HL-60 (cell line): ENCODE measurements at places on chromosomes 7 and 10.
A peak's percentile ranks its signal among the peaks of the same experiment; 100 is the strongest.

GRCh38 chr10:3054183-3054850, 13.0 kb upstream of the PFKP start:
- DNase-seq, result no peak

DNA sequence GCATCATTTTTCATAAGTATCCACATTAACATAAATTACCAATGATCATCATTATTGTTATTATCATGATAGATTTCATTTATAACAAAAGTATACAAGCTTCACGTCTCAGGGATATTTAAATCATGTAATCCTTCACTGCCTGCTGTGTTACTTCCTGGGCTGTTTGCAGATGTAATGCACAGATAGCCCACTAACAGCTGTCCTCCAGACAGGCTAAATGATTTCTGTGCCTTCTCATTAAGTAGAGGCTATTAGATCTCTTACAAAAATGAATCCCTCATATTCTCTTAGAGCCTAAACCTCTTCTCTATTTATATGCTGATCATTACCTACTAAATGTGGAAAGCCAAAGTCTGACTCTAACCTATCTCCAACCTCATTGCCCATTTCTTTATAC, 9.3 kb downstream of the PCLO start:
- no peak for DNase-seq

- peak; percentile 66 for DNase-seq
Observed at GRCh38 chr10:96840841-96841518, 8.9 kb downstream of the LCOR start.

GRCh38 chr7:28144266-28144665, 36.3 kb downstream of the JAZF1 start:
- no peak for DNase-seq

- no peak for DNase-seq
Observed at GRCh38 chr7:30925913-30926312, 14.3 kb downstream of the AQP1 start.

DNA sequence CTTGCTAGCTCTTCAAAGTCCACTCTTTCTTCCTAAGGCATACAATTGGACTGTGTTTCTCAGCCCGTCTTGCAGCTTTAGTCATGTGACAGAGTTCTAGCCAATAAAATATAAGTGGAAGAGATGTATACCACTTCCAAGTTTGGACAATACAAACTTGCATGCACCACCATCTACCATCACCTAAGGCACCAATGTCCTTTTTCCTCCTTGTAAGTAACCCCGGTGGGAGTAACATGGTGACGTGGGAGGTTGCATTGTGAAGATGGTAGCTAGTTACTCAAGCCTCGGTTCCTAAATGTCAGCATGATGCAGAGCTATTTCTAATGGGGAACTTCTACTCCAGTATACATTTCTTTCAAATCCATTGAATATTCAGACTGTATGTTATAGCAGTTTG, 5.3 kb upstream of the CACNB2 start:
- DNase-seq, result no peak

DNA sequence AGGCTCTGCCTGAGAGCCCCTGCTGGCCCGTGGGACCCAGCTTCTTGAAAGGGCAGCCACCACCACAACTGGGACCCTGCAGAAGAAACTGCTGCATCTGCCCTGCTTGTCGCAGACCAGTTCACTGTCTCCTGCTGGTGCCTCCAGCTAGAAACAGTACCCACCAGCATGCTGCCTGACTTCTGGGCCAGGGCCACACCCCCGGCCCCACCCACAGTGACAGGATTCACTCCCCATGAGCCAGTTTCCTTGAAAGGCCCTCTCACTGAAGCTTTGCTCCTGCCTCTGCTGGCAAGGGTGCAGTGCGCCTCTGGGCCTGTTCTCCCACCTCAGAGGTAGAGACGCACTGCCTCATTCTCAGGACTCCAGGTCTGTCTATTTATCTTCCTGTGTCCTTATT, 32.4 kb downstream of the ANXA11 start:
- DNase-seq, result no peak

DNA sequence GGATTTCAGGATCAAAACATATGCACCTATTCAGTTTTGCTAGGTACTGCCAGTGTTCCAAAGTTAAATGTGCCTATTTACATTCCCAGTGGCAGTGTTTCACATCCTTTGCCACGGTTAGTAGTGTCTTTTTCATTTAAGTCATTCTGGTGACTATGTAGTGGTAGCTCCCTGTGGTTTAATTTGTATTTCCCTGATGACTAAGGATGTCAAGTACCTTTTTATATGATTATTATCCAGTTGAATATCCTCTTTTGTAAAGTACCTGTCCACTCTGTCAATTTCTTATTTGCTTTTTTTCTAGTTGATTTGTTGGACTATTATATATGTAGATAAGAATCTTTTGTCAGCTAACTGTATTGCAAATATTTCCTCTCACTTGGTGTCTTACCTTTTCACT, 45.1 kb downstream of the TMEM60 start:
- no peak for DNase-seq

DNA sequence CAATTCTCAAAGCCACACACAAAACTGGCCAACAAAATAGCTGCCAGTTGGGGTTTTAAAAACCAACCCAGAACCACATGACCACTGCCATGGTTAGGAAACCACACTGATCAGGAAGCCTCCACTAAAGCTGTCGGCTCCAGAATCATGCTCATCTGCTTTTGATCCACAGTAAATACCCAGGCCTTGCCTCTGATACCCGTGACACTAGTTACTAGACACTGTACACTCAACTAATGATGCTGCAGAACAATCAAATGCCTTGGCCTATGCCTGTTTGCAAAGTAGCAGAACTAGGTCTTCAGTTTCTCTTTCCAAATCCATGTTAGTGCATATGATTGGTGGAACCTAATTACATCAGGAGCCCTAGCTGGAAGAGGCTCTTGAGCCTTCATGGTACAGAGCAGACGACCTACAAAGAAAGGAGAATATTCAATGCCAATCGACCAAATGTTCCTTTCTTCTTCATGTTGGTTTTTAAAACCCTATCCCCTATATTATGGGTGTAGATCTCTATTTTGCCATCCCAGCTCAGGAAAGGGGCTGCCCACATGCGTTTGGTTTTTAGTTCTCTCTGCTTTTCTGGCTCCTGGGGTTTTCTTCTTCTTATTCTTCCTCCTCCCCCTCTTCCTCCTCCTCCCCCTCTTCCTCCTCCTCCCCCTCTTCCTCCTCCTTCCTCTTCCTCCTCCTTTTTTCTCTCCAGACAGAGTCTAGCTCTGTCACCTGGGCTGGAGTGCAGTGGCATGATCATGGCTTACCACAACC, 76.6 kb downstream of the CNNM2 start:
- peak; percentile 39 for DNase-seq

DNA sequence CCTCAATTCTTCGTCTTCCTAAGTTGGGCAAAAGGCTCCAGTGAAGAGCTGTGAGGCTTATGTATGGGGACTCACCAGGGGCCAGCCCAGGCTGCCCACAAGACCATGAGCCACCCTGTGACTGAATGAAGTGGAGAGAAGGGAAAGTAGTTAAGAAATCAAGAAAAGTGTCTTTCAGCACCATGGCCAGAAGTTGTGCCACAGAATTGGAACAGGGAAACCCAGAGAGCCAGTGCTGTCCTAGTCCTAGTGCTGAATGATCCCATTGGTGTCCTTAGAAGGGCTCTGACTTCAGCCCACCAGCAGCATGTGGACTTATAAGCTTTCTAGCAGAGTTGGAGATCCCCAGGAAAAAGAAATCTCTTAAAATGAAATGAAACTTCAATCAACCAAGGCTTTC, 37.0 kb upstream of the CCSER2 start:
- DNase-seq, result no peak

DNA sequence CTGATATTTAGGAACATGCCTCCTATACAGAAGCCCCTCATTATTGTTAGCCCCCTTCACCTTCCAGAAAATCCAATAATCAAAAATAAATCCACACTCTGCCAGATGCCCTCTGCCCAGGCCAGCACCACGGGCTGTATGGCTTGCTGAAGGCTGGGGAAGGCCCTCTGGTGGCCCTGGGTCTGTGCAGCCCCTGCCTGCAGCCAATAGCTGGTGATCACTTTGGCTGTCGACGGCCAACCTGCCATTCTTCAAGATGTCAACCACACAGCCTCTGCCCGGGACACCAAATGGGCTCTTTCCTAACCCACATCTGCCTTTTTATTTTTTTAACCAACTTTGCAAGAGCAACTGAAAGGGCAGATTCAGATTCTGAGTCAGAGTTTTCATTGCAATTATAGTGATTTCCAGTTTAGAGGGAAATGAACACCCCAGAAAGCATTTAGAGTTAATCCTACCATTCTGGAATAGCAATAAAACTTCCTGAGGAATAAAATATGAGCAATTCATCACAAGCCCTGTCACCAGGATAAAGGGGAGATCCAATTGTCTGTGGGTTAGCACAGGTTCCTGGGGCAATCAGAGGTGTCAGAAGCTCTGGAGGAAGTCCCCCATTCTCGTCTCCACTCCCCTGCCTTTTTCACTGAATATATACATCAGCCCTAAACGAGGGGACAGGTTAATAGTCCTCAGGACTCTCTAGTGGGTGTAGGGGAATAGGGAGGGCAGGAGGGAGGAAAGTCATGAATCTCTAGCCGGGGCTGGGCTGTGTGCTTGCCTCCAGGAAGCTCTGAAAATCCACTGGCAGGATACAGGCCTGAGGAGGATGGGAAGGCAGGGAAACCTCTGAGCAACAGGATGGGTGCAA, 211.3 kb downstream of the GRID1 start:
- DNase-seq, result no peak

GRCh38 chr7:322111-322671, 32.2 kb downstream of the FOXL3 start:
- DNase-seq, result peak; percentile 25

DNA sequence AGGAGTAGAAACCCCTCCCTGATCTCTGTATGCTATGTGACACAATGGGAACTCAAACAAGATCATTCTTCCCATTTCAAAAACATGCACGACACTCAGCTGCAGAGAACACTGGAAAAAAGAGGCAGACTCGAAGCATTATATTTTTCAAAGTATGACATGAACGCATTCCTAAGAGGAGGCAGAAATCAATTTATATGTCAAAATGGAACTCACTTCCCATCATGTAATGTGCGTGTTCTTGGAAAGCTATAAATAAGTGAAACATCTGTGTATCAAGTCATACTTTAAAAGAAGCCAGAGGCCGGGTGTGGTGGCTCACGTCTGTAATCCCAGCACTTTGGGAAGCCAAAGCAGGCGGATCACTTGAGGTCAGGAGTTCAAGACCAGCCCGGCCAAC, 142.7 kb downstream of the ICA1 start:
- no peak for DNase-seq

DNA sequence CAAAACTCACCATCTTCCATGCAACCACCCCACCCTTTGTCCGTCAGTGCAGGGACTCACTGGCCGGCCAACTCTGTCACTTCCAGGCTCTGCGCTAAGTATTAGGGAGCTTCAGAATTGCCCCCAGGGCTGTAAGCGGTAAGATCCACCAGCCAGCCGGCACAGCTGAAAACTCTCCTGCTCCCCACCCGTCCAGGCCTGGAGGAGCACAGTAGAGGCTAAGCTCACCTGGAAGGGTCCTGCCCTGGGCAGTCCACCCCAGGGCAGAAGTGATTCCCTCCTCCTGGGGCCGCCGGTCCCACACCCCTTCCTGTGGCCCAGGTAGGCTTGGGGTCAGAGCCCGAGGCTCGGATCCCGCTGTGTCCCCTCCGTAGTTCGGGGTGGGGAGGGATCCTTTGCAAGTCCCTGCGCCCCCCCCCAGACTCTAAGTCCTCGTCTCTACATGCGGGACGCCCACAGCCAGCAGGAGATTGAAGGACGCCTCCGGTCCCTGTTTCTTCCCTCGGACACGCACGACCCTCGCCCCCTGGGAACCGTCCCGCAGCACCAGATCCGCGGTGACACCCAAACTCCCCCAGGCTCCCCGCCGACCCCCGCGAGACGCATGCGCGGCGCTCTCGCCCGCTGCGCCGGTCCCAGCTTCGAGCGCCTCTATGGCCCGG, 138.9 kb downstream of the ARHGAP22 start:
- no peak for DNase-seq

DNA sequence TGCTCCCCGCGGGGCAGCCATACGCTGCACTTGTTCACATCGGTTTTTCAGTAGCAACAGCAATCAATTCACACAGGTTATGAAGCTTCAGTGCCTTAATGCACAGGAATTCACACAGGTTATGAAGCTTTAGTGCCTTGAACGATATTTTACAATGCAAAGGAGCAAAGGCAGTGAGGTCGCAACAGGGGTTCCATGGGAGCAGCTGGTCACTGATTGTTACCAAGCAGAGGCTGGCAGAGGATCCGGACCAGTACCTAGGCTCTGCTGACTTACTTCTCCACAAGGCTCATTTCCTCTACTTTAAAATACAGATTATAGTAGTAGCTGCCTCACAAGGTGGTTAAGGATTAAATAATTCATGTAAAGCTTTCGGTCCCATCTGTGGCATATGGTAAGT, 95.2 kb upstream of the ODAD2 start:
- DNase-seq, result no peak
